Progenitor cell of endocrine pancreas (in vitro differentiated cells): ENCODE measurements at places on chromosomes 7 and 10. TPM values are rescaled to one million over a fixed set of nuclear protein-coding genes. Genes with fewer than 3 reads are reported as not detected.

GRCh38 chr10:81963606-81964005 is 88.6 kb downstream of the NRG3 start:
- H3K27ac ChIP-seq: no peak overlapping the region
- no peak overlapping the region for H3K4me3 ChIP-seq
- H3K4me1 ChIP-seq: peaks cover 4% of the 10 kb centered on the region
- peaks cover 1% of the 10 kb centered on the region for H3K36me3 ChIP-seq
- DNase-seq: no peak

The FRMD4A gene
- total RNA-seq: 42.2 and 66.9 TPM in 2 replicates

DNA sequence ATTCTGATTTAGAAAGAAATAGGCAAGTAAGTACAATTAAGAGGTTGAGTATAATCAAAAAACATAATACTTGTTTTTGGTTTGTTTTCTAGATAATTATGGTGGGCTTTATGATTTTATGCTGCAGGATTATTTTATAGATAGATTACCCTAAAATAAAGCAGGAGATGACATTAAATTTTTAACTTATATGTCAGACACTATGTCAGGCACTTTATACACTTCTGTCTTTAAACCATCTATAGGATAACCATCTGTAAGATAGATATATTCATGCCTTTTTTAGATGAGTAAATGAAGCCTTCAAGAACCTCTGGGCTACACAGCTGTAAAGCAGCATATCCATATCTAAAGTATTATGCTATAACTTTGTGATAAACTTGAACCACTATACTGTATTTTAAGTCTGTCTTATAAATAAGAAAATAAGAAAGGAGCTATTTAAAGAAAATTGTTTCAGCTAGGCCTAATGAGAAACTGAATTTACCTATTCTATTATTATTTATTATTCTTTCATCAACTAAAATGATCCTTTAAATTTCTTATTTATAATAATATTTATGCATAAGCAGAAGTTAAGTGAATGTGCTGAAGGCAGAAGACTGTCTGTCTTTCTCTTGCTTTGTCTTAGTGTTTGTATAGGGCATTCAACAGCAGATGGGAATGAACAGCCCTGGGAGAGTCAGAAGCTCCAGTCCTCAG is 94.0 kb downstream of the CPED1 start:
- no peaks in the 10 kb centered on the region for H3K4me1 ChIP-seq
- no peak overlapping the region for H3K27ac ChIP-seq
- DNase-seq: no peak
- H3K4me3 ChIP-seq: no peak overlapping the region
- H3K27me3 ChIP-seq: no peaks in the 10 kb centered on the region

- no peaks in the 10 kb centered on the region for H3K36me3 ChIP-seq
- no peak overlapping the region for H3K27ac ChIP-seq
- H3K4me1 ChIP-seq: no peaks in the 10 kb centered on the region
Measured at GRCh38 chr7:51009716-51010496, 227.2 kb upstream of the GRB10 start.

GRCh38 chr10:114195079-114195478 is 15.9 kb downstream of the TDRD1 start:
- no peak for DNase-seq
- no peak overlapping the region for H3K27ac ChIP-seq
- peaks cover 4% of the 10 kb centered on the region for H3K27me3 ChIP-seq
- no peak overlapping the region for H3K4me3 ChIP-seq

DNA sequence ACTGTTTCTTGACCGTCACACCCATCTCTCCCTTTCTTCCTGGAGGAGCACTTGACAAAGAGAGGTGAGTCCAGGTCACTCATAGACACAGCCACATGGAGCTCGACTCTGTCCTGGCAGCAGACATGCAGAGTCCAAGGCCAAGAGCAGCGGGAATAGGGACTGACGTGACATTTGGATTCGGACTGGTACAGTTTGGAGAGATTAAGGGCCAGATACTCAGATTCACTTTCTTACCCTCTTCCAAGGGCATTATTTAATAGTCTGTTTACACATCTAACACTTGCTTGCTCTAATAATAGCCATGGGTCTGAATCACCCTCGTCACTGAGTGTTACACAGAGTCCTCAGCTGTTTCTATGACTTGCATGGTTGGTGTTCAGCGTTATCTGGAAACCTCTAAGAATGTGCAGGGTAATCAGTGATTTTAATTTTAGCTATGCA is 39.2 kb upstream of the OTUD1 start:
- no peaks in the 10 kb centered on the region for H3K27me3 ChIP-seq
- H3K36me3 ChIP-seq: no peaks in the 10 kb centered on the region
- DNase-seq: no peak
- no peaks in the 10 kb centered on the region for H3K4me1 ChIP-seq
- H3K4me3 ChIP-seq: no peak overlapping the region

The ADCYAP1R1 gene
- total RNA-seq: 0.07 TPM in 1 of 2 replicates, not detected in the other

The SMO gene
- total RNA-seq: 103 and 104 TPM in 2 replicates

The HBP1 gene
- total RNA-seq: 52.5 and 53.0 TPM in 2 replicates

The NAT16 gene
- not detected in 2 replicates for total RNA-seq

DNA sequence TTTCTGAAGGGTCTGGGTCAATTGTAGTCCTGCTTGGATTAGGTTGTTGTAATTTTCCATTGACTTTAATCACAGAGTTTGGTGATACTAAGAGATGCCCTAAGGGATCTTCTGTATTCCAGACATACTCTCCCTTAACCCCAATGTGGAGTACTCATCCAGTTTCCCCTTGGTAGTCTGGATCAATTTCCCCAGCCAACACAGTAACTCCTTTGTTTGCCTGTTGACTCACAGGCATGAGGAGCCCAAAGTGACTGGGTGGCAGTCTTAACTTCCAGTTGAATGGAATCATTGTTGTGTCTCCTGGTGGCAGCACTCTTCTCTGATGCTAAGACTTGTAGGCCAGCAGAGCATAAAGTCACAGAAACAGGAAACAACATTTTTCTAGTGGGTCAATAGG is 41.5 kb upstream of the PIK3CG start:
- no peak for DNase-seq
- no peak overlapping the region for H3K27ac ChIP-seq
- peaks cover 5% of the 10 kb centered on the region for H3K4me1 ChIP-seq
- no peaks in the 10 kb centered on the region for H3K27me3 ChIP-seq
- H3K4me3 ChIP-seq: no peak overlapping the region

- no peaks in the 10 kb centered on the region for H3K36me3 ChIP-seq
- H3K4me1 ChIP-seq: peaks cover 20% of the 10 kb centered on the region
- H3K27me3 ChIP-seq: no peaks in the 10 kb centered on the region
- peak overlapping the region; percentile 87 for H3K27ac ChIP-seq
- DNase-seq: no peak
Measured at GRCh38 chr10:43781480-43782361, 133.0 kb upstream of the ZNF32 start.

The FAM131B gene
- total RNA-seq: 2.3 and 3.7 TPM in 2 replicates

- H3K27ac ChIP-seq: peak overlapping the region; percentile 96
- H3K4me1 ChIP-seq: peaks cover 27% of the 10 kb centered on the region
- H3K36me3 ChIP-seq: peaks cover 10% of the 10 kb centered on the region
- DNase-seq: no peak
- H3K4me3 ChIP-seq: peak overlapping the region; percentile 89
- H3K27me3 ChIP-seq: no peaks in the 10 kb centered on the region
Measured at GRCh38 chr7:111561654-111561903, 713 bp downstream of the IMMP2L start.

GRCh38 chr10:117164592-117165537 is 26.8 kb upstream of the VAX1 start:
- no peak for DNase-seq
- H3K4me3 ChIP-seq: no peak overlapping the region
- H3K36me3 ChIP-seq: no peaks in the 10 kb centered on the region

The MYL10 gene
- total RNA-seq: not detected in 2 replicates

DNA sequence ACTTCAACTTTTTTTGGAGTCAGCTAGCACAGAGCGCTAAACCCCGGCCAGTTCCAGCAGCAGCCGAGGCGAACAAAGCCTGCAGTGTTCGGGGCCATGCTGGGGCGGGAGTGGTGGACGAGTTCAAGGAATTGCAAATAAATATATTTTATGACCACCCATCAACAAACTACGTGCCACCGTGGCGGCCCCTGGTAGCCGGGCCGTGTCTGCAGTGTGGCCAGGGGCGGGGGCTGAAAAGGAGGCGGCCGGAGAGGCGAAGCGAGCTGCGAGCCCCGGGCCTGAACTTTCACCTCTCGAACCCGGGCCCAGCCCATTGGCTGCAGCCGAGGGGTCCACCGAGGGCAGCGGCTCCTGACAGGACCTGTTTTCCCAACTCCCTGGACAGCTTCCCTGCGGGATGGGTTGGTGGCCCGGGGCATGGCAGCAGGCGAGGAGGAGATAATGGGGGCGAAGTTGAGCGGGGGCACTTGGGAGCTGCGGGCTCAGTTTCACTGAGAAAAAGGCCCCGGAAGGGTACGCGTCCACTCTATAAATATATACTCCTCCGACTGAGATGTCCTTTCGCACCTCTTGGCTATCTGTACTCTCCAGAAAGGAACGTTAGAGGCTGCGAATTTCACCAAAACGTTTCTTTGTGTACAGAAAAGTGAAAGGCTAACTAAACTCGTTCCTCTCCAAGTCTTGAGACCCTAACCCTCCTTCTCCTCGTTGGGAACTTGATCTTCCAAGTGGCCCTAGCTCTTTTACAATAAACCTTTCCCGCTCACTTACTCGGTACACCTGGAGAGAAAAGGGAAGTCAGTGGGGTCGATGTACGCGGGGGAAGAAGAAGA is 164.6 kb upstream of the PPP1R3A start:
- peaks cover 32% of the 10 kb centered on the region for H3K4me1 ChIP-seq
- H3K27ac ChIP-seq: peak overlapping the region; percentile 84
- peak overlapping the region; percentile 73 for H3K4me3 ChIP-seq
- peak; percentile 37 for DNase-seq
- peaks cover 32% of the 10 kb centered on the region for H3K27me3 ChIP-seq

The DENND2A gene
- 32.0 and 39.8 TPM in 2 replicates for total RNA-seq

The PLEKHA1 gene
- 44.0 and 44.3 TPM in 2 replicates for total RNA-seq

- no peak overlapping the region for H3K27ac ChIP-seq
- no peaks in the 10 kb centered on the region for H3K27me3 ChIP-seq
- no peak overlapping the region for H3K4me3 ChIP-seq
- no peaks in the 10 kb centered on the region for H3K4me1 ChIP-seq
Measured at GRCh38 chr7:32658034-32658433, 162.7 kb downstream of the AVL9 start.

DNA sequence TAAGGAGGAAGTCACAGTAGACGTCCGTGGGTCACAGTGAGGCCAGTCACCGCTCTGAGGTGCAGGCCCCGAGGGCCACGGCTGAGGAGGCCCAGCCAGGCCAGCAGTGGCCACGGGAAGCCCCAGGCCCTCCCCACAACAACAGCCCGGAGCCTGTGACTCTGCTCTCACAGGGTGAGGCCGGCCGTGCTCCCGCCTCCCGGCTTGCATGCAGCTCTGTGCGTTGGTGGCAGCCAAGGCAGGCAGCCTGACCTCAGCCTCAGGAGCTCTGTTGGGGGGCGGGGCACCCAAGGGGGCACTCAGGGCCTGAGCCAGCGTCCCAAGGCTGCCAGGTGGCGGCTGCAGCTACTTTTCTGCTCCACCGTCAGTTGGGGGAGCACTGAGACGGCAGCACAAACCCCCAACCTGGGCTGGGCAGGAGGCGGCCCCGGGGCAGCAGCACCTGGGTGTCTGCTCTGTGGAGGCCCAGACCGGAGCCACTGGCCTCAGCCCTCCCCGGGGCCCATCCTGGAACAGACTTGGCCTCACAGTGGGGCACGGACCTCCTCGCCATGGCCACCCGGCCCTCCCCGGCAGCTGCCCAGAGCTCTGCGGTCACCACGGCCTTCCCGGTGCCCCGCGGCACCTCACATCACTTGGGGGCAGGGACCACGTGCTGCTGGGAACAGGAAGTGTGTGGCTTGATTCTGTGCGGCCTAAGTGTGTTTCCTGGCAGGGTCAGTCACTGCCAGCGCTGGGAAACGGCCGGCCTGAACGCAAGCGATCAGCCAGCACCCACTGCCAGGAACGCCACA is 13.3 kb downstream of the CYP2W1 start:
- H3K27ac ChIP-seq: no peak overlapping the region
- DNase-seq: no peak

GRCh38 chr10:131784363-131785120 is 116.3 kb upstream of the PPP2R2D start:
- H3K36me3 ChIP-seq: no peaks in the 10 kb centered on the region
- no peak overlapping the region for H3K4me3 ChIP-seq
- no peak for DNase-seq
- no peaks in the 10 kb centered on the region for H3K27me3 ChIP-seq
- H3K4me1 ChIP-seq: peaks cover 6% of the 10 kb centered on the region

GRCh38 chr10:51250278-51250920 is 176.1 kb downstream of the PRKG1 start:
- H3K36me3 ChIP-seq: no peaks in the 10 kb centered on the region
- no peaks in the 10 kb centered on the region for H3K27me3 ChIP-seq
- H3K27ac ChIP-seq: no peak overlapping the region
- no peaks in the 10 kb centered on the region for H3K4me1 ChIP-seq
- no peak for DNase-seq
- H3K4me3 ChIP-seq: no peak overlapping the region

GRCh38 chr10:126576336-126576735 is 94.2 kb downstream of the C10orf90 start:
- H3K27ac ChIP-seq: no peak overlapping the region
- H3K27me3 ChIP-seq: peaks cover 11% of the 10 kb centered on the region
- no peak for DNase-seq
- no peak overlapping the region for H3K4me3 ChIP-seq

DNA sequence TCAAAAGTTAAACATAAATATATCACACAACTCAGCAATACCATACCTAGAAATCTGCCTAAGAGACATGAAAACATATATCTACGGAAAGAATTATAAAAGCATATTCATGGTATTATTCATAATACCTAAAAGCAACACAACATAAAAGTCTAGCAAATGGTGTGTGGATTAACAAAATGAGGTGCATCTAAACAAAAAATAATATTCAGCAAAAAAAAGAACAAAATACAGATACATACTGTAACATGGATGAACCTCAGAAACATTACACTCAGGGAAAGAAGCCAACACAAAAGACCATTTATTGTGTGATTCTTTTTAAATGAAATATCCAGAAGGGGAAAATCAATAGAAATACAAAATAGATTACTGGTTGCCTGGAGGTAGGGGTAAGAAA is 155.0 kb downstream of the IMMP2L start:
- no peak for DNase-seq
- peaks cover 9% of the 10 kb centered on the region for H3K4me1 ChIP-seq
- H3K4me3 ChIP-seq: no peak overlapping the region
- no peaks in the 10 kb centered on the region for H3K36me3 ChIP-seq
- no peak overlapping the region for H3K27ac ChIP-seq

The ARHGEF35 gene
- total RNA-seq: 17.3 and 19.5 TPM in 2 replicates

The ZNF138 gene
- 21.3 and 21.7 TPM in 2 replicates for total RNA-seq

The FXYD4 gene
- not detected in 2 replicates for total RNA-seq

GRCh38 chr10:93142534-93142933 is 68.8 kb downstream of the CYP26A1 start:
- no peak overlapping the region for H3K27ac ChIP-seq
- no peak for DNase-seq
- H3K27me3 ChIP-seq: peaks cover 6% of the 10 kb centered on the region
- H3K4me3 ChIP-seq: no peak overlapping the region
- H3K36me3 ChIP-seq: no peaks in the 10 kb centered on the region
